ENCODE measurements at places on chromosomes 5 and 9.
A peak's percentile ranks its signal among the peaks of the same experiment; 100 is the strongest.

DNA sequence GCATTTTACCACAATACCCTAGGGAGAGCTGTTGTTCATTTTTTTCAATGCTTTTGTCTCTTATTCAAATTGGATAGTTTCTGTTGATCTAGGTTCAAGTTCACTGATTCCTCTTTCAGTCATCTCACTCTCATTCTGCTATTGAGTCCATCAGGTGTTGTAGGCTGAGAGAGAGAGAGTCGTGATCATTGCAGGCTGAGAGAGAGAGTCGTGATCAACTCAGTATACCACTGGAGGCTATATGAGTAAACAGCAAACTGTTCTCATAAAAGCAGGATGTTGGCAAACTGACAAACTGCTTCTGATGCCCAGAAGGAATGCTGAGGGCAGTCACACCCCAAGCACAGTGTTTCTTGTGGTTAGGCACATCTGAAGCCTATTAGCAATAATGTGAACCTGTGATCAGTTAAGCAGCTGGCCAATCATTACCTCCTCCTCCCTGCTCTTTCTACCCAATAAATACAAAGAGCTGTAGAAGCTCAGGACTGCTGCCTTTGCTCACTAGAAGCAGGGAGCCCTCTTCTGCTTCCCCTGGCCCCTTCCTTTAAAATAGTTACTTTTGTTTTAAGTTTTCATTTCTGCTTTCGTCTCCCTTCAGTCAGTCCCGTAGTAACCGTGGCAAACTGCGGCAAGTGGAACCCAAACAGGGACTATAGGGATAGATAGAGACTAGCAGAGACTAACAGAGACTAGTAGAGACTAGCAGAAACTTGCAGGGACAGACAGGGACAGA is 476.1 kb upstream of the ACO1 start:
- DNase-seq: no peak

- DNase-seq: peak; percentile 88
Observed at GRCh38 chr5:38441453-38442246, 114.8 kb downstream of the LIFR start.

- DNase-seq: peak; percentile 74
Observed at GRCh38 chr5:138753794-138754698, 821 bp downstream of the CTNNA1 start.

- DNase-seq: no peak
Observed at GRCh38 chr5:180090098-180090768, 18.7 kb upstream of the RNF130 start.

DNA sequence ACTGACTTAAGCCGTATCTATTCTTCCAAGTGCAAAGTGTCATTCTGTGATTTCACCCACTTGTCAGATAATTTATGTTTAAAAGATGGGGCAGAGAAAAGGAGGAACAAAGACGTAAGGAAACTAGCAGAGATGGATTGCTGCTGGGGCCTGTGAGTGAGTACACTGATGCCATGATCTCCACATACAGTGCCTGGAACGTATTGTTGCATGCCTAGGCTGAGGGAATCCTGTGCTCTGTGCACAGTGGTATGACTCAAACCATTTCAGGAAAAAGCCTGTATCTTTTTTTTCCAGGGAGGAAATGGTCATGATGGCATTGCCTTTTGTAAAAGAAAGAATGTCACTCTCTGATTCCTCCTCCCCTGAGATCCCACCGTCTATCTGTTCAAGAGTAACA is 359.5 kb upstream of the ADAMTS16 start:
- DNase-seq: no peak

DNA sequence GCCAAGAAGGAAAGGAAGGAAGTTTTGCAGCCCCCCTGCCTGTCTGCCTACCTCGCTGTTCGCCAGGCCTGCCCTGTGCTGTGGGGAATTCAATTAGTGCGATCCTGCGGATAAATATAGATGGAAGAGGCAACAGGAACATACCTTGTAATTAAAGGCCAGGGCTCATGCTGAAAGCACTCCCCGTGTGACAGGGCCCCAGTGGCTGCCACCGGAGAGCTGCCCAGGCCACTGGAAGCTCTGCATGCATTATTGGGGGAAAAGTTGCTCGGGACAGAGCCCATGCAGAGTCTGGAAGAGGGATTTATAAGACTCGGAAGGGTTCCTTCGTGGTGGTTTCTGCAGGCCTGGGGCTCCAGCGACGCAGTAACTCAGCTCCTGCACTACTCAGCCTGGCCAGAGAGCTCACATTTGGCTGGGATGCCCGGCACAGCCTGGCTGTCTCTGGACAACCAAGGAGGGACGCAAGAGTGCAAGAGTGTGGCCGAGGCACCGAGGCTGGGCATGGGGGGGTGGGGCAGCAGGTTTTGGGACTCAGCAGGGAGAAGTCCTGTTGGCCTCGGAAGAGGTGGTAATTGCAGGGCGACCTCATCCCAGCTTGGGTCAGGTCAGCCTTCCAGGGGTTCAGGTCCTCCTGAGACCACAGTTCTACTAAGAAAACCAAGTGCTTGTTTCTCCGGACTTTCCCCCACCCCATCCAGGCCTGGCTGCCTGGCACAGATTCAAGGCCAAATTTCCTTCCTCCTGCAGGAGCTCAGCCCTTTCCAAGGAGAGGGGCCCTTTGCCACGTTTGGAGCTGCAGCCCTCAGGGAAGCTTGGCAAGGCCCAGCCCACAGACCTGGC is 68.1 kb upstream of the GGTA1 start:
- no peak for DNase-seq

DNA sequence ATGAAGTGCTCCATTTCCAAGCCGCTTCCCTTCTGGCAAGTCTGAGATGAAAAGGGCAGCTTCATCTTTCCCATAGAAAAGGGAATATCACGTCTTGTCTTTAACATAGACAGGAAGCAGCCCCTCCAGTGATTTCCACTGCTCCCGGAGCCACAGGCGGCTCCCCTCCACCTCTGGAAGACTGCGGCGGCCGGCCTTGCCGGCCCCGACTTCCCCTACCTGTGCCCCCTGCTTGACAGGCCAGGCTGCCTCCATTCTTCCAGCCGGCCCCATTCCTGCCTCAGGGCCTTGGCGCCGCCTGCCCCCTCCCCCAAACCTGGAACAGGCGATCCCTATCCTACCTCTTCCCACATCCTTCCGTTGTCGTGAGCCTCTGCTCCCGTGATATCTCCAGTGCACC is 141.8 kb downstream of the ZNF354C start:
- DNase-seq: no peak

DNA sequence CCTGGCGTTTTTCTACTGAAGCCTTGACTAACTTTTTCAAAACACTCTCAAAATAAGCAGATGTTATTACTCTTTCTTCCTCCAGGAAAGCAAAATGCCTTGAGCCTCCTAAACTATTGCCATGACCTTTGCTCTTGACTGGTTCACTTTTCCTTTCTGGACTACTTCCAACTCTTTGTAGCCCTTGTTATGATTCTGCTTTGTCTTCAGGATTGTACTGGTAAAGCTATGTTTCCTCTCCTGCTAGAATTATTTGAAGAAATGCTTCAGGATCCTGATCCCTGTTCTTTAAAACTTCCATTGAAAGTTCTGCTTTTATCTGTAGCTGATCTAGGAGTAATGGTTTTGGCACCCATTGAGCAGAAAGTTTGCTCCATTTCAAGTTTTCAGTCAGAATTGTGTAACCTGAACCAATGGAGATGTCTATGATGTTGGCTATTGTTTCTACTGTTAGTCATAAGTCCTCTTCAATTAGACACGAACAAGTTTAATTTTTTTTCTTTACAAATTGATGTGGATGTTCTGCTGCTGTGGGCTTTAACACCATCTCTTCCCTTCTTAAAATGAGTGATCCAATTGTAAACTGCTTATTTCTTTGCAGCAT is 1356.4 kb downstream of the EFNA5 start:
- no peak for DNase-seq

GRCh38 chr5:72387985-72388384 is 67.8 kb downstream of the PTCD2 start:
- DNase-seq: no peak

DNA sequence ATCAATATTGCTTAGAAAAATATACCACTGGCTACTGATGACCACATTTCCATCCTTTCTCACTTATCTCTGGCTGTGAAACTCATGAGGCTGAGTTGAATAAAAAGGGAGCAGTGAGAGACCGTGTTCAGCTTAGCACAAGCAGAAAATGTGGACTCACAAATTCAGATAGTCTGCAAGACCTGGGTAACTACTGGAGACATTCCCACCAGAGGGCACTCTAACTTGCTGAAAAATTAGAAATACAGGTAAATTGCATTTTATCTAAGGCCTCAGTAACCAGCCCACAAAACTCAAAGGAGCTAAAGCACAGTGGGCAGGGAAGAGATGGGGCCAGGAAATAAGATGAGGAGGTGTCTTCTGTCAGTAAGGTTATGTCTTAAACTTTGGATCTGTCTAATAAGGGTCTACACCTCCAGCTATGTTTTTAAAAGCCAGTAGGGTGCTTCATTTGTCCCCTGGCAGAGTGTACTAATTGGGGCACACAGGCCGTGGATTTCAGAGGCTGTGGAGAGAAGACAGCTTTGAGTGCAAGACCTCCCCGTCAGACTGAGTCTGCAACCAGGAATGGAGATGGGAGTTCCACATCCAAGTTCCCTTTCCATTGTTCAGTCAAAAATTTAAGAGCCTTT is 8.7 kb upstream of the NDUFB6 start:
- DNase-seq: peak; percentile 52

GRCh38 chr9:14752271-14752670 is 29.7 kb upstream of the CER1 start:
- no peak for DNase-seq

GRCh38 chr9:12819436-12820185 is 44.8 kb downstream of the LURAP1L start:
- no peak for DNase-seq

DNA sequence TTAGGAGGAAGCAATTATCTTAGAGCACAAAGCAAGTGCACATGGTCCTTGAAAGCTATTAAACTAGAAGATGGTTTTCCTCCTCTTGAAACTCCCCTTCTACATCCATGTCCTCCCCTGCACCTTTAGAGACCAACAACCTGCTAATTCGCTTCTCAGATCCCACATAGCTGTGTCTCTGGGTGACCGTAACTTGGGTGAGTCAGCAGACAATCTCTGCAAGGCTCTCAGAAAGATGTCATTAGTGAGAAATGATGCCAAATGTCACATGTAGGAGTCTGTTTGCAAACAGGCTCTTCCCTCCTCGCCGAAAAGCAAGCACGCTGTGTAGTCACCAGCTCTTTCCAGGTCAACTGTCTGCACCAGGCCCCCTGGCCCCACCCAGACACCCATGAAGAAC is 291.8 kb downstream of the SLIT3 start:
- DNase-seq: no peak

DNA sequence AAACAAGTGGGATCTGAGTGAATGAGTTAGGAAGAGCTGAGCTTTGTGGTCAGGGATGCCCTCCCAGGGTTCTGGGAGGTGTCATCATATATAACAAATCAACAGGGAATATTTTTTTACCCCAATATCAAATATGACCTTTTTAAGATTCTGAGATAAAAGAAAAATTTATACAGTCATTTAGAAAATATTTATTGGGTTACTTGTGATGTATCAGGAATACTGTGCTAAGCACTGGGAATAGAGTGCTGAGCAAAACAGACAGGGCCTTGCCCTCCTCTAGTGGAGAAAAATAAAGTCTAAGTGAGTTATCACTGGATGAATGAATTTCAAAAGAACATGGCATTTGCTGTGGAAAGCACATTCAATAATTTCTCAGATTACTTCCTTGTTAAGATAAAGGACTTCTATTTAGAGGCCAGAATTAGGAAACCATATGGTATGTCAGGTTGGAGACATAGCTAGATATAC is 102.9 kb downstream of the BOD1 start:
- no peak for DNase-seq
